ENCODE measurements at places on chromosomes 12 and 14.

DNA sequence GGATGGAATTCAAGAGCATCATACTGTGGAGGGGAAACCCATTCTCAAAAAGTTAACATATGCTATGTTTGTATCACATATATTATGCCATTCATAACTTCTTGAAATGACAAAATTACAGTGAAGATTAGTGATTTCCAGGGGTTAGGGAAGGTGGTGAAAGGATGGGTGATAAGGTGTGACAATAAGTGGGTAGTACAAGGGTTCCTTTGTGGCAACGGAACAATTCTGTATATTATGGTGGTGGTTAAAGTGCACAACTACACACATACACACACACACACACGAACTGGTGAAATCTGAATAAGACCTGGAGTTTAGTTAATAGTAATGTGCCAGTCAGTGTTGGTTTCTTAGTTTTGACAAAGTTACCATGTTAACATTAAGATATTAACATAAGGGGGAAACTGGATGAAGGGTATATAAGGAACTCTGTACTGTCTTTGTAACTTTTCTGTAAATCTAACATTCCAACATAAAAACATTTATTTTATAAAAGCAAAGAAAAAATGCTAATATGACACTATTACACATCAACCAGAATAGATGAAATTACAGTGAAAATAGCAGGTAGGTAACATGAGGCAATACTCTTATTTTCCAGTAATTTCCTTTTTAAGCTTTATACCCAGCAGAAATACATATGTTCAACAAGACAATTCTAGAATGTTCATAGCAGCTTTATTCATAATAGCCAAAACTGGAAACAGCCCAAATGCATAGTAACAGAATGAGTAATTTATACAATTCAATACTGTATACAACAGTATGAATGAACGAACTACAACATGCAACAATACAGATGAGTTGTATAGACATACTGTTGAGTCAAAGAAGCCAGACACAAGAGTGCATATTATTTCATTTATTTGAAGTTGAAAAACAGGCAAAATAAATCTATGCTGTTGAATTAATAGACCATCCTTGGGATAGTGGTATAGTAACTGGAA lies 44.0 kb upstream of the OR5AU1 start:
- no peak for DNase-seq

DNA sequence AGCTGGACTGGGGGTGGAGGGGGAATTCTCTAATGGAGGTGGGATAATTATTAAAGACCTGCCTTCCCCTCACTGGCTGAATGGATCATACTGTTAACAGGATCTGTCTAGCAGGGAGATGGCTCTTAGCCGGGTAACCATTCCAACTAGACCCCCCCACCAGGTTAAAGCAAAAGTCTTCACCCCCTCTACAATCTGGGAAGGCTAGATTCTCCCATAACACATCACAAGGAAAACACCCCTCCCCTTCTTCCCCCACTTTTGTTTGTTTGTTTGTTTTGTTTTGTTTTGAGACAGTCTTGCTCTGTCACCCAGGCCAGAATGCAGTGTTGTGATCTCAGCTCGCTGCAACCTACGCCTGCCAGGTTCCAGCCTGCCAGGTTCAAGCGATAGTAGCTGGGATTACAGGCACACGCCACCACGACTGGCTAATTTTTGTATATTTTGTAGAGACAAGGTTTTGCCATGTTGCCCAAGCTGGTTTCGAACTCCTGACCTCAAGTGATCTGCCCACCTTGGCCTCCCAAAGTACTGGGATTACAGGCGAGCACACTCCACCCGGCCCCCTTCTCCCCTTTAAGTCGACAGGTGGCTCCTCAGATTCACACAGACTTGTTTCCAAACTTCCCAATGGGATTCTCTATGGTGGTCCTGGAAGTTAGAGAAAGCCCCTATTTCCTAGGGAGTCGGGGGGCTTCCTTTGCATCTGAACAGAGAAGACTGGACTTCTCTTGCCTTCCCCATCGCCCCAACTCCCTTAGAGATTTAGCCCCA lies 3.5 kb upstream of the BAZ2A start:
- no peak for DNase-seq

DNA sequence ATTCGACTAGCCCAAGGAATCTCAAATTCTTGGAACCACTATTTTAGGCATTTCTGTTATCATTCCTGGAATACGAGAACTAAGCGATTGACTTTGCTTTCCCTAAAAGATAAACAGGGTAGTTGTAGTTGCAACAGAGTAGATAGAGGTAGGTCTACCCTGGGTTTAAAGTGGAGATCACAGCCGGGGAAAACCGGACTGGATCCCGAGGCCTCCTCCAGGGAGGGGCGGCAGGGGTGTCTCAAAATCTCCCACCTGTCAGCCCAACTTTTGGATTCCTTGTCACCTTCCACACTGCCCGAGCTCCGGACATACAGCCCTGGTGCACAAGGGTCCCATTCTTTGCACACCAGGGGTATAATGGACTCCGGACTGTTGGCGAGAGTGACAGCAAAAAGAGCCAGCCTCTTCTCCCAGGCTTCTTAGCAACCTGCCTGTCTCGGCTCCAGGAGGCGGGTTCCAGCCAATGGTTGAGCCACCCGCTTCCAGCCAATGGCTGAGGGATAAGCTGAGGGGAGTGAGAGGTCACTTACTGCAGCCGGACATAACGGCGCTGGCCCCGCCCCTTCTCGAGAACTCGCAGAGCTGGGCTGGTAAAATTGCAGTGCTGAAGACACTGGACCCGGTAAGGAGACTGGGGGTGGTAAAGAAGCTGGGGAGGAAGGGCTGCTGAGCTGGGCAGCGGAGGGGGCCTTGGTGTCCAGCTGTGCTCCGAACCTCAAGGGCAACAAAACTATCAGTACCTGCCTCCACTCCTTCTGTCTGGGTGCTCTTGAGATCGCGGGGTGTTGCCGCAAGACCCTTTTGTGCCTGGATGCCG lies at the start of gene SUOX:
Gene SUOX (plus strand): TSS at position 562 of the 820 bp plus-strand sequence. CDS start 4,946 bp downstream, outside the sequence.
- DNase-seq: peak; percentile 88

- DNase-seq: no peak
Observed at GRCh38 chr14:80223696-80224465, 12.6 kb upstream of the DIO2 start.

DNA sequence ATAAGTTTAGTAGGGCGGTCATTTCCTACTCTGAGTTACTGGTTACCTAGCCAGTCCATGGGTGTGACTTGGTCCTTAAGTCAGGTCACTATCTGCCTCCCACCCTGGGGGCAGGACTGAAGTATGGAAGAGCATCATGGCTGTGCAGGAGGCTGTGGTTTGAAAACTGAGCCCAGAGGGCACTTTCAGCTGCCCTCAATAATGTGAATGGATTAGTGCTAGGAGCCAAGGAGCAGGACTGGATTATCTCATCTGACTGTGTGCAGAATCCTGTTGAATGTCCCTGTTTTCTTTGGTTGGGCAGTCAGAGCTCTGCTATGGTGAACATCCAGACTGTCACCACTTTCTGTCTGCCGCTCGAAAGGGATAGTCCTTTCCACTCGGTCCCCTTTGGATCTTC lies 1.6 kb downstream of the ATXN7L3B start:
- DNase-seq: no peak

DNA sequence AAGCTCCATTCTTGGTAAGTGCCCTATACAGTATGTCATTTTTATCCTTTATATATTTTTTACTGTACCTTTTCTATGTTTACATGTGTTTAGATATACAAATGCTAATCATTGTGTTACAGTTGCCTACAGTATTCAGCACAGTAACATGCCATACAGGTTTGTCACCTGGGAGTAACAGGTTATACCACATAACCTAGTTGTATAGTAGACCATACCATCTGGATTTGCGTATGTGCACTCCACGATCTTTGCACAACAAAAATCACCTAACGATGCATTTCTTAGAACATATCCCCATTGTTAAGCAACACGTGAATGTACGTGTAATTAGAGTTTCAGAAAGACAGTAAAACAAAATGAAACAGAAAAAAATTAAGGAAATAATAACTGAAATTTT lies 11.9 kb upstream of the ANO2 start:
- DNase-seq: no peak

GRCh38 chr12:6340745-6341416 lies 995 bp downstream of the TNFRSF1A start:
- no peak for DNase-seq

GRCh38 chr12:96177013-96177412 lies 17.2 kb upstream of the ELK3 start:
- DNase-seq: no peak

DNA sequence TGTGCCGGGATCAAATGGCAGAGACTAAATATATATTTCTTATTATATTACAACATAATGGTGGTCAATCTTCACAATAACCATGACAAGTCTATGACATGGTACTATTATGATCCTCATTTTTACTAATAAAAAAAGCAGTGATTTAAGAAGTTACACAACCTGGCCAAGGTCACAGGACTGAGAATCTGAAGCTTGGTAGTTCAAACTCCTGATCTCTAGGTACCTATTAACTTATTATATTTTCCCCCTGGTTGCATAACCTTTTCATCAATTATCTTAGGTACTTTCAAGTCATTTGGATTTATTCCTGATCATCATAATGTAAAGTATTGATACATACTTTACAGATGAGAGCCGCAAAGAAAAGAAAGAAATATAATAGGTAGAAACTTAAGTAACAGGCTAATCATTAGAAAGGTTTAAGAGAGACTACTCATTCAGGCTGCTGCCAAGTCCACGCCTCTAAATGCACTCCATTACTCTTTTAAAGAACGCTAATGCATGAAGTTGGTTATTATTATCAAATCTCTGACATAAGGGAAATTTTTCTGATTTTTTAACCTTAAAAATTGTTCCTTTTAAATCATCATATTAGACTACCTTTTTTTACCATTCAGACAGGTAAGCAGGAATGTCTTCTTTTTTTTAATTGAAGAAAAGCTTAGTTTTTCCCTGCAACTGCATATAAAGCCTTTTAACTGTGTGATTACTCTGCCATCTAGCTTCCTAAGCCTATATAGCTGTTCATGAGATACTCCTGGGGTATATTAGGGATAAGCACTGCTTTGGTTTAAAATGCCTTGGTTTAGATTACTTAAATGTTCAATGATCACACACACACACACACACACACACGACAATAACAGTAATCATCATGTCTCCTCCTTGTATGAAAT lies 35.6 kb downstream of the RPS29 start:
- DNase-seq: no peak

DNA sequence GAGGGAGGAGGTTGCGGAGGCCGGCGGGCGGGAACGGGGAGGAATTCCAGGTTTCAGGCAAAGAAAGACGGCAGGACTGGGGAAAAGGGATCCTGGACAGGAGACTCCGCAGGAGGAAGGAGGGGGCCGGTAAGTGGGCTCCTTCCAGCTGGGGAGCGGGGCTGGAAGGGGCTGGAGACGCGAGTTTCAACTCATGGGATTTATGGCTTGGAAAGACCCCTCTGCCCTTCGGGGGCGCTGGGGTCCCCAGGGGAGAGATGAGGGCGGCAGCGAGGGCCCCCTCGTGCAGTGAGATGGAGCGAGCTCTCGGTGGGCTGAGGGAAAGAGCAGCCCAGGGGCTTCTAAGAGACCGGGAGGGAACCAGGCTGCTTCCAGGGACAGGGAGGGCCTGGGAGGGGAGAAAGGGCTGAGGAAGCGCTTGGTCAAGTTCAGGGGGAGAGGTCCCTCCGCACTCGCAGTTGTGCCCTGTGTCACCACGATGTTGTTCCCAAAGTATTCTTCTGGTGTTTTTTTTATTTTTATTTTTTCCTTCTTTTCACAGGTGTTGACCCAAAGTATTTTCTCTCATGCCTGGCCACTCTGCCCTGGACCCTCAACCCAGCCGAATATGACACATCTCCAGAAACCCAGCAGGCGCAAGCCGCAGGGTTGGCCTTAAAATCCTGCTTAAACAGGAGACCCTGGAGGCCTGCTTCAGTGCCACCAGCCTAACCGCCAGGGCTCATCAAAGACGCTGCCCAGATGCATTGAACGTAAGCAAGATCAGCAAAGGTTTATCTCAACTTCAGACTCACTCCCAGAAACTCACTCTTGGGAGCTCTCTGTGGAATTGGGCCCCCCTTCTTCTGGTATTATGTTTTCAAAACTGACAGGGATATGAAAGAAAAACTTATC lies 16.1 kb downstream of the TNFAIP2 start:
- no peak for DNase-seq

DNA sequence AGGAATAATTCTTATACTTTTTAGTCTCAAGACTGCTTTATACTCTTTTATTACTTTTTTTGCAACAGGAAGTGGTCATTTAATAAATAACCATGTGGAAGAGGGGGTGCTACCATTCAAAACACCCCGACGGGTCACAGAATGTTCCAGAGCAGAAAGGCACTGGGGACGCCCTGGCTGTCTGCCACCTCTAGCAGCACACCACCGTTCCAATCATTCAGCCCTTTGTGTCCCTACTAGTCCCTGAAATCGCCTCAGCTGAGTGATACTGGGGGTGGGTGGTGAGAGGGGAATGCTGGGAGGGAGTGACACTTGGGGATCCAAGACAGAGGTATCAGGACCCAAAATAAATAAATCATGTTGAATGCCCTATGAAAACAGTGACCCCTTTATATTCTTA lies 52.4 kb downstream of the MON2 start:
- no peak for DNase-seq

- peak; percentile 33 for DNase-seq
Observed at GRCh38 chr12:124545508-124546418, 21.6 kb downstream of the NCOR2 start.

DNA sequence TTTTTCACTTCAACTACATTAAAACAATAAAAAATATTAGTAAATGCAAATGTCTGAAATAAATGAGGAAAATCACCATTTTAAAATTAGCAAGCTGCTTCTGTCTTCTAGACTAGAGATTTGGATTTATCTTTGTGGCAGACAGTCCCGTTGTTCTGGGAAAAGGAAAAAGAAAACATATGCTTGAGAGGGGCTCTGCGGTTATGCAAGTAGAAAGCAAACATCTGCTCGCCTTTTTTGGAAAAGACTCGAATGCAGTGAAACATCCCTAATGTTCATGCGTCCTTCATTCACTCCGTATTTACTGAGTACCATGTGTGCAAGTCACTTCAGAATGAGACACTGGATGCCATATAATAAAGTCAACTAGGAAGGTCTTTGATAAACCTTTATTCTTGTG lies 44.9 kb downstream of the IFNG start:
- no peak for DNase-seq

DNA sequence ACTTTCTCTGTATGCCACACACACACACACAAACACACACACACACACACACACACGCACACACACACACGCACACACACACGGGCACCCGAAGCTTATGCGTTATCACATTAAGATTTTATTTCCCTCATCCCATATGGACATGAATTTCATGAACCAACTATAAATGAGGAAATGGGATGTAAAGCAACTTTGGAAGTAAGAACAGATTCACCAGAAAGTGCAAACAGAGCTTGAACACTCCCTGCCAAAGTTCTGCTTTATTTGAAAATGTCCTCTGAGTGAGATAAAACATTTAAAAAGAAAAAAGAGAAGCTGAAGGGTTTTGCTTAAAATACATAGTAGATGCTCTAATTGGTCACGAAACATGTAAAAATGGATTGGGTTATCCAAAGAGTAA lies 90.4 kb upstream of the OTX2 start:
- DNase-seq: no peak

DNA sequence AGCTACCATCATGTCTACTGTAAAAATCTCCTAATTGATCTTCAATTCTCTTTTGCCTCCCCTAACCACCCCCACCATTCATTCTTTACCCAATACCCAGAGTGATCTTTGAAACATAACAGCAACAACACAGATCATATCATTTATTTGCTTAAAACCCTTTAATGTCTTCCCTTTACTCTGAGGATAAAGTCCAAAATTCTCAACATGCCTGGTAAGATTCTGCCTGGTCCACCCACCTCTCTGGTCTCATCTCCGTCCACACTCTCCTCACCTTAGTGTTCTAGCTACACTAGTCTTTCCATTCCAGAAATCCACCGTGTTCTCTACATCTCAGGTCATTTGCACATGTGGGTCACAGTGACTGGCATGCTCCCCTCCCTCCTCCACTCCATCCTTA lies 27.7 kb downstream of the SLC38A4 start:
- DNase-seq: no peak
